H9 (cell line): ENCODE measurements at places on chromosomes 5 and 9.

DNA sequence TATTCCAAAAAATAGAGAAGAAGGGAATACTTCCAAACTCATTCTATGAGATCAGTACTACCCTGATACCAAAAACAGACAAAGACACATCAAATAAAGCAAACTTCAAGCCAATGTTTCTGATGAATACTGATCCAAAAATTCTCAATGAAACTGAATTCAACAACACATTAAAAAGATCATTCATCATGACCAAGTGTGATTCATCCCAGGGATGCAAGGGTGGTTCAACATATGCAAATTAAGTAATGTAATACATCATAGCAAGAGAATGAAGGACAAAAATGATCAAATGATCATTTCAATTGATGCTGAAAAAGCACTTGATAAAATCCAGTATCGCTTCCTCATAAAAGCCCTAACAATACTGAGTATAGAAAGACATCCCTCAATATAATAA is 4.9 kb upstream of the RCL1 start:
- H3K27me3 ChIP-seq, result no peaks in the 10 kb centered on the region
- H3K27ac ChIP-seq, result no peak overlapping the region

DNA sequence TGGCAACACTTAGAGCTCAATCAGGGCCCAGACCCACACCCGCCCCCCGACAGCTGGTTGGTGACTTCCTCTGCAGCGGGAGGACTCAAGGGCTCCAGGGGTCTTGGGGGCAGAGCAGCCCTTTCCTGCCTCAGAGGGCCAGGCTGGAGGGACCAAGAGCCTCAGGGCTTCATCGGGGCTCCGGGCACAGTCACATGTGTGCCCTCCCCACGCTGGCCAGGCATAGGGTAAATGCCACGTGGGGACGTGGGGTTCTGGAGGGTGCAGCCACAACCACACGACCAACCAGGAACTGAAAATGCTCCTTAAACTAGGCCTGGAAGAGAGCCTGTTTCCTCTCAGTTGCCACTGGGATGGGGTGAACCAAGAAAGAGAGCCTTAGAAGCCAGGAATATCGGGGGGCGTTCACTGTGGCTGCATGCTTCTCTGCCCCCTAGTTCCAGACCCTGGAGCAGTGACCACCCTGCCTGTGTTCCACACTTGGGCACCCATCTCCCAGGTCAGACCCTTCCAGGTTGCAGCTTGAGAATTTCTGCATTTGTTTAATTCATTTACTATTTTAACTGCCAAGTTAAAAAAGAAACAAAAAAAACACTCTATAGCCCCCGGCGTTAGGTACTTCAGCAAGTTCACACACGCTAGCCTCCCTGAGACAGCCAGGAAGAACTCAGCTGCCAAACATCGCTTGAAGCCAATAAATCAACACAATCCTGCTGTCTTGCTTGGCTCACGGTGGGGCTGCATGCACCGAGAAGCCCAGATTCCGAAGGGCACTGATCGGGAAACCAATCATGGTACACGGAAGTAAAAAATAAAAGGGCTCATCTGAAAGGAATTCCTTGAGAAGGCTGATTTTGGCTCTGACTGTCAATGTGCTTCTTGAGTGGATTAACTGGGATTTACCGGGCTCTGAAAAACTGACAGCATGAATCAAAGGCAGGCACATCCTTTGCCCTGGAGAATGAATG is 56.1 kb upstream of the PHYKPL start:
- H3K27me3 ChIP-seq, result no peaks in the 10 kb centered on the region
- no peak for DNase-seq
- H3K4me3 ChIP-seq, result no peak overlapping the region
- no peaks in the 10 kb centered on the region for H3K36me3 ChIP-seq
- H3K27ac ChIP-seq, result no peak overlapping the region
- H3K4me1 ChIP-seq, result no peaks in the 10 kb centered on the region

DNA sequence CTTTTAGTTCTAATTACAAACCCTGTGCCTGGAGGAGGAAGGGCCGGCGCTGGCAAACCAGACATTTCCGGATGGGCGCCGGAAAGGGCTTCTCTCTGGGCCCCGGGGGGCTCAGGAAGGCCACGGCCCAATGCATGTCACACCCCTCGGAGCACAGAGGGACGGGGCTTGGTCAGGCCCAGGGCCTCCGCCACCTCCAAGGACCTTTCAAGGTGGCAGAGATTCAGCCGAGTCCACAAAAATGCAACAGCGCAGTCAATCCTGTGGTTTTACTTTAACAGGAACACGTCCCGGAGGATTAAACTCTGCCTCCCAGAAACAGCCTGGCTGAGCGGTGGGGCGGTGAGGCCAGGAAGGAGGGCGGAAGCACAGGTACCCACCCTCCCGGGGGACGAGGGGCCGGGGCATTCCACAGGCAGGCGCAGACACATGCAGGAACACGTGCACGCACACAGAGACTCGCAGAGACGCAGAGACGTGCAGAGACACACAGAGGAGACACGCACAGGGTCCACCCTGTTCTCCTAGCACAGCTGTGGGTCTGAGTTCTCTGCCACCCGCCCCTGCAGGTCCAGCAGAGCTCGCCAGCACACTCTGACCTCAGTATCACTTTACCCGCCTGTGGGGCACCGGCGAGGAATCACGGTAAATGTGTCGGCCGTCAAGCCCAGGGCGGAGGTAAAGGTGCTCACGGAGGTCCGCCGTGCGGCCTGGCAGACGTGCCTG is 23.0 kb downstream of the SLC9A3 start:
- no peak overlapping the region for H3K27ac ChIP-seq
- no peaks in the 10 kb centered on the region for H3K4me1 ChIP-seq
- H3K4me3 ChIP-seq, result no peak overlapping the region
- H3K27me3 ChIP-seq, result peaks cover 9% of the 10 kb centered on the region; the same call in 1 of the 2 replicates
- DNase-seq, result no peak
- no peaks in the 10 kb centered on the region for H3K36me3 ChIP-seq

GRCh38 chr9:130232899-130233586 is 32.5 kb upstream of the HMCN2 start:
- H3K27ac ChIP-seq, result no peak overlapping the region
- peaks cover 16% of the 10 kb centered on the region; the same call in 2 of the 3 replicates for H3K36me3 ChIP-seq

- H3K4me3 ChIP-seq, result no peak overlapping the region
- no peak overlapping the region for H3K27ac ChIP-seq
- no peaks in the 10 kb centered on the region for H3K27me3 ChIP-seq
- no peak for DNase-seq
- peaks cover 7% of the 10 kb centered on the region; the same call in 1 of the 2 replicates for H3K4me1 ChIP-seq
These were observed 58.6 kb downstream of the LHFPL2 start for GRCh38 chr5:78589923-78590322.
